Activated naive CD4-positive, alpha-beta T cell treated with Interleukin-2 at 50 U/mL for 16 hours (primary cell): ENCODE measurements at places on chromosomes 7 and 10.
A peak's percentile ranks its signal among the peaks of the same experiment; 100 is the strongest.

DNA sequence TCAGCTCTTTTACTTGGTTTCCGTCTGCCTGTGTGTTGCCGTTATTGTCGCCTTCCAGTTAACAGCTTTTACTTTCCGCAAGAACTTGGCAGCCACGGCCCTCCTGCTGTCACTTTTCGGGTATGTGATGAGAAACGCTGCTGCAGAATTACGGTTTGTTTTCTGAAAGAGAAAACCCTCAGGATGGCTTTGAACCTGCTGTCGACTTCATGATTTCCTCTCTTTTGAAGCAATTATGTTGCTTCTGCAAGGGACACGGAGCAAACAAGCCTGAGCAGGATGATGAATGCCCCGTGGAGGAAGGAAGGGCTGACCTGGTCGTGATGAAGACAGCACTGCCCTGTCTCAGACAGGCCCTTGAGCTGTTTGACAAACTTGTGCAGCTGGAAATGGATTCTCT lies 339.8 kb downstream of the ABCA13 start:
- no peak for DNase-seq

DNA sequence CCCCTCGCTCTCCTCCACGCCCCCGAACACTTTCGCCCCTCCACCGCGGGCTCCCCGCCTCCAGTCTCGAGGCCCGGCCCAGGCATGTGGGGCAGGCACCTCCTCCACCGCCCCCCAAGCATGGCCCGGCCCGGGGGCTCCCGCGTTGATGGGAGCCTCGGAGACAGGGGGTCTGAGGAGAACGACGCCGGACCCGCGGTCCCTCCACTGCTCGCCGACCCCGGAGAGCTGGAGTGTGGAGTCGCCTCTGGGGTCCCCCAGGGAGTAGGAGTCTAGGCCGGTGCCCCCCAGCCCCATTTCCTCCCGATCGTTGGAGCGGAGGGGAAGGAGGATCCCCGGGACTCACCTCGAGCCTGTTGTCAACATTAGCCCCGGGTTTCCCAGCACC lies 206 bp downstream of the UPF2 start:
- peak; percentile 70 for DNase-seq

- no peak for DNase-seq
Measured at GRCh38 chr10:61830072-61830845, 71.2 kb upstream of the ARID5B start.

- peak; percentile 5 for DNase-seq
Measured at GRCh38 chr10:59622320-59623132, 87.1 kb downstream of the SLC16A9 start.

GRCh38 chr10:117653170-117653515 lies 110.6 kb downstream of the EMX2 start:
- no peak for DNase-seq

- DNase-seq: no peak
Measured at GRCh38 chr10:5447611-5448071, 35.3 kb downstream of the NET1 start.

- DNase-seq: no peak
Measured at GRCh38 chr10:127947211-127947610, 40.3 kb downstream of the PTPRE start.

GRCh38 chr10:104209575-104210198 lies 22.5 kb downstream of the CFAP43 start:
- peak; percentile 36 for DNase-seq

DNA sequence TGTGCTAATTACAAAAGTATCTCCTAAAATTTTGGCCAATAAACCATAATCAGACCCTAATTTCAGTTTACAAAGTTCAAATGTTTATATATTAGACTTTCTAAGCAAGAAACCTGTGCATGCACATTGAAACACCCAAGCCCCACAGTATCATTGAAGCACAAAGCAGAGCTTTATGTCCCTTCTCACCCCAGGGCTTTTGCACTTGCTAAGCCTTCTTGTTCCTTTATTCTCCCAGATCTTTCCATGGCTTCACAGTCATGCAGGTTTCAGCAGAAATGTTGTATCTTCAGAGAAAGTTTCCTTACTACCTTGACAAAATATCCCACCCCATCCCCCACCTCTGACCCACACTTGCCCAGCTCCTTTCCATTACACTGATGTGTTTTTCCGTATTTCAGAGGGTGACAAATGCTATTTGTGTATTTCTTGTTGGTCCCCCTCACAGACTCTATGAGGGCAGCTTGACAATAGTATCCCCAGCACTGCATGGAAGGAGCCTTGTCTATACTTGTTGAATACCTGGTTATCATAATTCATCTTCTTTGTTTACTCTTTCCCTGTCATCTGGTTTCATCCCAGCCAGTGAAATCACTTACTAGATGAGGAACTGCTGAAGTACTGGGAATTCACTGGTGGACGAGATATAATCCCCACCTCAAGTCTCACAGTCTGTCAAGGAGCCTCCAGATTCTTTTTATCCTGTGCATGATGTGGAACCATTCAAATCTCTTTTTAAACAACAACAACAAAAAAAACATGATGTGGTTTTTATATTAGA lies 24.0 kb upstream of the PCGF5 start:
- no peak for DNase-seq

- DNase-seq: no peak
Measured at GRCh38 chr10:36808625-36809362, 316.6 kb upstream of the ANKRD30A start.

DNA sequence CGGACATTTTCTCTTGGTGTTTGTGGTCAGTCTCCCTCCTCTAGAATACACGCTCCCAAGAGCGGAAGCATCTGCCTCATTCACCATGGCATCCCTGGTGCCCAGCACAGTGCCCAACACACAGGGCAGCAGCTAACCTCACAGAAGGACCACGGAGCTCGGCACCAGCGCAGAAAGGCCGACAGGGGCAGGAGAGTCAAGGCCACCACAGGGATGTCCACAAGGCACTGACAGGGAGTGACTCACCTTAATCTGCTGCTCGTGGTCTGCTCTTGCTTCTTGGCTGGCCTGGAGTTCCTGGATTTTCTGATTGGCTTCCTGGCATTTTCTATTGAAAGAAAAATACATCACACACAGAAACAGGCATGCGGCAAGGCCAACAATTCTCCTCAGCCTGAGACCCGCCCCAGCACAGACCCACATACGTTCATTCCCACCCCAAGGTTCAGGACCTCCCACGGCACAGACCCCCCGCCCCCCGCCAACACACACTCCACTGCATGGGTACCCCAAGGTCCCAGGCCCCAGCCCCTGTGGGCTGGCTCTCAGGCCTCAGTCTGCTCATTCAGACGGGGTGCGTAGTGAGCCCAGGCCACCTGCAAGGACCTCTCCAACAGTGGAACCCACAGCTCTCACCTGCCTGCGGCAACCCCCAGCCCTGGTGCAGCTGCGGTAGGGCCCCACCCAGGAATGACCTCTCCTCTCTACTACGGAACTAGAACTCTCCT lies 14.9 kb downstream of the MAD1L1 start:
- no peak for DNase-seq

GRCh38 chr7:15559416-15559928 lies 2.3 kb downstream of the AGMO start:
- no peak for DNase-seq

- DNase-seq: no peak
Measured at GRCh38 chr10:98852686-98853085, 383.0 kb downstream of the HPSE2 start.

GRCh38 chr10:72274730-72275350 lies 1.1 kb downstream of the DDIT4 start:
- DNase-seq: peak; percentile 79

- no peak for DNase-seq
Measured at GRCh38 chr7:74225400-74225799, 15.6 kb downstream of the LAT2 start.

DNA sequence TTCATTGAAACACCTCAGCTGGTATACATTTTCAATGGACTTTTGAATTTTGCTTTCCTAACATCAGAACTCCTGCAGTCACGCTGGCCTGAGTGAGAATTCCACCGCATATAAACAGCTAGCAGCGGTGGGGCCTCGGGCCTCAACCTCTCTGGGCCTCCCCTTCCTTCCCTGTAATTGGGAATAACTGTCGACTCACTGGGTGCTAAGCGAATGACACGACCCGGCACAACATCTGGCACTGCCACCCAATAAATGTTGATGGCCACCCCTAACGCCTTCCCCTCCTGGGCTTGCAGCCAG lies 670 bp downstream of the RCC1L start:
- DNase-seq: no peak

- no peak for DNase-seq
Measured at GRCh38 chr7:107075863-107076574, 31.5 kb downstream of the PRKAR2B start.

DNA sequence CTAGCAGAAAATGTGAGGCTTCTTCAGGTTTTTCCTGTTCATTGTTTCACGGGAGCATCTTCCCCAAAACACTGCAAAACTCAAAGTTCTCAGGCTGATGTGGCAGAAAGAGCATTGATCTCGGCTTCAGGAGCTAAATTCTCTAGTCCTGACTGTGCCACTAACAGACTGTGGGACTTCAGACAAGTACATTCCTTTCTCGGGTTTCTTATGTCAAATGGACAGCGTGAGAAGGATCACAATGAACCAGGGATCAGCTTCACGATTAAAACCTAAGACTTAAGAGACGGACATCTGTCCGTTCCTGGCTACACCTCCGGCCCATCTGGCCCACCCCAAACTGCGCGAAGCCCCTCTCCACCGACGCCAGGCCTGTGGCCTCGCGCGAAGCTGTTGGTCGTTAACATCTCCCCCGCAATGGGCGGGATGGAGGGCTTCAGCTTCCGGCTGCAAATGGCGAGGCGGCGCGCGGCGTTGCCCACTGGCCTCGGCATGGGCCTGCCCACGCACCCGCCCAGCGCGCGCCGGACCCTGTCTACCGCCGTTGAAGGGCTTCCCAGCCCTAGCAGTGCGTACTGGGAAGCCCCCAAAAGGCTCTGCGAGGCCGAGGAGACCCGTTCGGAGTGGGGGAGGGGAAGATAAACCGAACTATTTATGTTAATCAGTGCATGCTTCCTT lies 549 bp upstream of the DDX50 start:
- no peak for DNase-seq

DNA sequence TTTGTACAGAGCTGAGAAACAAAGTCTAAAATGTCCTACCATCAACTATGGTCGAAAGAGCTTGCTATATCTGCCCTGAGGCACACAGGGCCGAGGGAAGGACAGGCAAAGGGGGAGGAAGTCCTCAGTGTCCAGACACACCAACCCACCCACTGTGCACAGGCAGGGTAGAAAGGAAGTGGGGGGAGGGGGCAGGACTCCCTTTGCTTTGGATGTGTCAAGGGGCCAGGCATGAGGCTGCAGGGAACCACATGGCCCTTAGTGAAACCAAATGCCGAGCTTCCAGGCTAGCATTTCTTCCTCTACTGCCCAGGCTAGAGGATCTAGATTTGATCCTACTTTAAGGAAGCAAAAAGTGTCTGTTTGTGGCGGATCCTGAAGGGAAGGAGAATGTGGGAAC lies 28.6 kb downstream of the KCNH2 start:
- DNase-seq: no peak

DNA sequence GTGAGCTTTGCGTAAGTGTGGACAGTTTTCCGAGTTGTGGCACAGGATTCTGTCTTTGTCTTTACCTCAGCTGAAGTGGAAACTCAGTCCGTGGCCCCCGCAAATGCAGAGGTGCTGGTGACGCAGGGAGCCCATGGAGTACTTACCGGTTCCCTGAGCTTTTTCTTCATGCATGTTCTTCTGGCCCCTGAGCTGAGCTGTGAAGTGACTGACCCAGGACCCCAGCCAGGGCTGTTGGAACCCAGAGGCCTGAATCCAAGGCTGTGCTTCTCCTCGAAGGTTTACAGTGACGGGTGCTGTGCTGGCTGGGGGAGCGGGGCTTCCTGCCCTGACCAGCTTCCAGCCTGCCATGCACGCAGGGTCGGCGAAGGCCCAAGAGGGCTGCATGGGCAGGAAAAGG lies 223.5 kb downstream of the GLRX3 start:
- DNase-seq: no peak

DNA sequence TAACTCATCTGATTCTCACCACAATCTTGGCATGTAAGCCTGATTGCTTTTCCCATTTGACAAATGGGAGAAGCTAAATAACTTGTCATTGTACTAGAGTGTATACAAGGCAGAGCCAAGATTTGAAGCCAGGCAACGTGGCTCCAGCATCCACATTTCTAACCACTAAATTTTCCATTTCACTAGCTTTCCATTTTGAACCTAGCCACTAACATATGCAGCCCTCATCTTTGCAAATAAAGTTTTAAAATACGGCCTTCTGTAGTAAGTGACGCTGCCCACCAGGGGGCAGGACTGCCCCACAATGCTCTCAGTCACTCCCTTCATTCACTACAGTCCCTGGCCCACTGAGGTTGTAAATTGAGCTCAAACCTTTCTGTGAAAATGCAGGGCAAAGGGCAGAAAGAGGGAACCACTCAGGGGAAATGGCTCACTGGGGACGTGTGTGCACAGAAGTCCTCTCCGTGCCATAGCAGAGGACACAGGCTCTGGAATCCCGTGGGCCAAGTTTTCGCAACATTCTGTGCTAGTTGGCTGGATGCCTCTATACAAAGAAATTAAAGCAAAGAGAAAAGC lies 315.7 kb downstream of the TNS3 start:
- no peak for DNase-seq

- no peak for DNase-seq
Measured at GRCh38 chr7:36526863-36527548, 137.3 kb downstream of the ANLN start.
